T-helper 17 cell (primary cell): ENCODE measurements at places on chromosomes 1 and 21.

GRCh38 chr1:152165286-152166077 lies 6.5 kb upstream of the RPTN start:
- H3K27ac ChIP-seq = no peak overlapping the region
- peaks cover 58% of the 10 kb centered on the region for H3K27me3 ChIP-seq
- no peaks in the 10 kb centered on the region for H3K36me3 ChIP-seq
- DNase-seq = no peak
- no peak overlapping the region for H3K4me3 ChIP-seq
- H3K4me1 ChIP-seq = peaks cover 10% of the 10 kb centered on the region

DNA sequence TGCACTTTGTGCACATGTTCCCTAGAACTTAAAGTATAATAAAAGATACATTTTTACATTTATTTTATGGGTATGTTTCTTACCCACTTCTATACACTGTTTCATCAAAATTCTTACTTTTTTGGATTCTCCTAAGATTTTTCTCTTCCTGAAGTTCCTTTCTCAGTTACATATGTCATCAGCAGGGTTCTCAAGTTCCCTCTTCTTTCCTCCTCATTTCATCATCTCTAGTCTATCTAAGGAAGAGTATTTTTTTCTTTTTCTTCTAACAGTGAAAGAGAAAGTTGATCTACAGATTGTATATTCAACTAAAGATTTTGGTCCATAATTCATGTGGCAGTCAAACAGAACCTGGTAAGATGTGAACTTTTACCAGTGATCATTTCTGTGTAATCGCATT lies 41.2 kb upstream of the CYYR1 start:
- peaks cover 21% of the 10 kb centered on the region for H3K27me3 ChIP-seq
- no peaks in the 10 kb centered on the region for H3K36me3 ChIP-seq
- no peak for DNase-seq
- no peak overlapping the region for H3K4me3 ChIP-seq
- H3K27ac ChIP-seq = no peak overlapping the region
- H3K4me1 ChIP-seq = no peaks in the 10 kb centered on the region

GRCh38 chr21:14995695-14996490 lies 68.9 kb downstream of the NRIP1 start:
- H3K36me3 ChIP-seq = no peaks in the 10 kb centered on the region
- no peak overlapping the region for H3K4me3 ChIP-seq

- H3K36me3 ChIP-seq = peaks cover 15% of the 10 kb centered on the region
- peaks cover 11% of the 10 kb centered on the region for H3K4me1 ChIP-seq
- H3K4me3 ChIP-seq = no peak overlapping the region
Measured at GRCh38 chr1:209729436-209729835, 24.8 kb downstream of the HSD11B1 start.

- DNase-seq = no peak
- no peak overlapping the region for H3K27ac ChIP-seq
- H3K27me3 ChIP-seq = no peaks in the 10 kb centered on the region
- no peak overlapping the region for H3K4me3 ChIP-seq
Measured at GRCh38 chr1:234781241-234782065, 171.5 kb upstream of the IRF2BP2 start.

- DNase-seq = no peak
- peaks cover 17% of the 10 kb centered on the region for H3K27me3 ChIP-seq
- H3K4me1 ChIP-seq = no peaks in the 10 kb centered on the region
- H3K4me3 ChIP-seq = no peak overlapping the region
Measured at GRCh38 chr1:78586572-78586971, 33.7 kb upstream of the IFI44L start.

DNA sequence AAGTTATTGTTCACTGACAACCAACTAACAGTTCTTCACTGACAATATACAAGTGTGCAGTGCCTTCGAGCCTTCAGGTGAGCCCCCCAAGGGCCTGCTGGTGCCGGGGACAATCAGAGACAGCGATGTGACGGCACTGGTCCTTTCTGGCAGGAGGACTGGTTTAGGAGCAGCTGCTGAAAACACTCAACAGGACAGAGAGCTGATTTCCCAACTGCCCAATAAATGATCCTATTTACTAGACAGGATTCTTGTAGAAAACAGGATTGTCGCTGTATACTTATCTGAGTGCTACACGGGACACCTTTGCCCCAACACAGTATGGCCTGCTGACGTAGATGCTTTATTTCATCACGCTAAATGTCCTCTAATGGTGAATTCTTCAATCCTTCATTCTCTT lies 65.4 kb downstream of the TP53BP2 start:
- no peaks in the 10 kb centered on the region for H3K27me3 ChIP-seq
- peaks cover 15% of the 10 kb centered on the region for H3K36me3 ChIP-seq
- H3K4me1 ChIP-seq = peaks cover 24% of the 10 kb centered on the region
- H3K27ac ChIP-seq = peak overlapping the region; percentile 65

GRCh38 chr1:215156232-215156631 lies 73.7 kb downstream of the KCNK2 start:
- DNase-seq = no peak
- no peaks in the 10 kb centered on the region for H3K27me3 ChIP-seq
- no peak overlapping the region for H3K4me3 ChIP-seq
- H3K36me3 ChIP-seq = no peaks in the 10 kb centered on the region

DNA sequence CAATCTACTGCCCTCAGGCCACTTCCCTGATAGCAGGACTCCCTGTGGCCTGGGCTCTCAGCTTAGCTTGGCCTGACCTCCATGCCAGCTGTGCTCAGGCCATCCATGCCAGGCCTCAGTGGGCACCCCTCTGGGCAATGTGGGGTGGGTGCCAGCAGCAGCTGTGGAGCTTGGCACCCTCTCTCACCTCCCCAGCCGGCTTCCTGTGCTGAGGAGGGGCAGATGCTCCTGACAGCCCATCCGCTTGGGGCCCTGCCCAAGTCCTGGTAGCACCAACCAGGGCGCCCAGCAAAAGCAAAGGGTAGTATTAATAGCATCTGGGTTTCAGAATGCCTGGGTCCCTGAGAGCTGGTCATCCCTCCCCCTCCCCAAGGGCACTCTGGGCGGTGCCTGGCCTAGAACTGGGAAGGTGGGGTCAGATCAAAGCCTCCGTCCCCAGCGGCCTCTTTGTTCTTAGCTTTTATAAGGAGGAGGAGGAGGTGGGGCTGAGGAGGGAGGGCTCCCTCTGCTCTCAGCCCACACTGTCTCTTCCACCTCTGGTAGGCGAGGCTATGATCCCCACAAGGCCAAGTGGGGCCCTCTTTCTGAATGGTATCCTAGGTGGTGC lies 6.1 kb downstream of the EFNA4 start:
- peaks cover 7% of the 10 kb centered on the region for H3K36me3 ChIP-seq
- peaks cover 37% of the 10 kb centered on the region for H3K4me1 ChIP-seq
- H3K4me3 ChIP-seq = no peak overlapping the region
- H3K27ac ChIP-seq = no peak overlapping the region

GRCh38 chr1:5649795-5650194 lies 342.4 kb downstream of the NPHP4 start:
- H3K36me3 ChIP-seq = peaks cover 3% of the 10 kb centered on the region
- H3K4me1 ChIP-seq = peaks cover 3% of the 10 kb centered on the region
- H3K27me3 ChIP-seq = peaks cover 21% of the 10 kb centered on the region
- no peak for DNase-seq

GRCh38 chr1:228045405-228045804 lies 37.1 kb upstream of the ARF1 start:
- H3K4me3 ChIP-seq = no peak overlapping the region
- H3K27ac ChIP-seq = no peak overlapping the region
- H3K36me3 ChIP-seq = no peaks in the 10 kb centered on the region
- DNase-seq = no peak
- H3K27me3 ChIP-seq = peaks cover 9% of the 10 kb centered on the region
- no peaks in the 10 kb centered on the region for H3K4me1 ChIP-seq

GRCh38 chr1:30063621-30064280 lies 659.6 kb downstream of the MATN1 start:
- no peak overlapping the region for H3K27ac ChIP-seq
- H3K4me1 ChIP-seq = peaks cover 4% of the 10 kb centered on the region
- peaks cover 7% of the 10 kb centered on the region for H3K27me3 ChIP-seq

GRCh38 chr1:238589843-238590435 lies 699.2 kb upstream of the ZP4 start:
- H3K4me3 ChIP-seq = no peak overlapping the region
- H3K36me3 ChIP-seq = no peaks in the 10 kb centered on the region
- H3K27ac ChIP-seq = no peak overlapping the region
- H3K27me3 ChIP-seq = no peaks in the 10 kb centered on the region

GRCh38 chr21:44347911-44348451 lies 5.4 kb upstream of the TRPM2 start:
- no peaks in the 10 kb centered on the region for H3K27me3 ChIP-seq
- no peaks in the 10 kb centered on the region for H3K36me3 ChIP-seq
- no peak overlapping the region for H3K4me3 ChIP-seq
- H3K4me1 ChIP-seq = peaks cover 8% of the 10 kb centered on the region
- DNase-seq = no peak
- H3K27ac ChIP-seq = no peak overlapping the region

DNA sequence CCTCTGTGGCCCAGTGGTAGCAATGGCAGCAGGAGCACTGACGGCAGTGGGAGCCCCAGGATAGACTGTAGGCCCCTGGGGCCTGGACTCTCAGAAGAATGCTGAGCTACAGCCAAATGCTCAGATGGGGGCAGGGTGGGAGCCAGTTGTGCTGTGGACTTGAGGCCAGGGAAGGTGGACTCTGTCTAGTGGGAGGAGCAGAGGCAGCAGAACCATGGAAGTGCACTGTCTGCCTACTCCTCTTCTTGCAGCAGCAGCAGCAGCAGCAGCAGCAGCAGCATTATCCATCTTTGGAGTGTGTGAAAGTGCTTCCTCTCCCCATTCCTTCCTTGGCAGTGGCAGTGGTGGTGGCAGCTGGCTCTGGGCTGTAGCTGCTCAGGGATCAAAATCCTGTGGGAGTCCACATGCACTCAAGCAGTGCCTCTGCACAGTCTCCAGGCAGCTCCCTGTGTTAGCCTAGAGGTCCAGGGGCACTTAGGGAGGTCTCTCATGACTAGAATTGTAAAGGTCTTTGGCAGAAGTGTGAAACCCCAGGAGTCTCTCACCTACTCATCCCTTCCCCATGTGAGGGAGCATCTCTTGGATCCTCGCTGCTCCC lies 917.9 kb upstream of the B3GALT2 start:
- H3K4me1 ChIP-seq = peaks cover 3% of the 10 kb centered on the region
- H3K27ac ChIP-seq = no peak overlapping the region
- no peak overlapping the region for H3K4me3 ChIP-seq
- peaks cover 3% of the 10 kb centered on the region for H3K36me3 ChIP-seq

GRCh38 chr21:38679534-38679933 lies 126.2 kb upstream of the ETS2 start:
- no peak overlapping the region for H3K27ac ChIP-seq
- H3K27me3 ChIP-seq = peaks cover 48% of the 10 kb centered on the region
- peaks cover 3% of the 10 kb centered on the region for H3K36me3 ChIP-seq
- DNase-seq = no peak

GRCh38 chr21:26715116-26715515 lies 130.1 kb downstream of the ADAMTS1 start:
- H3K36me3 ChIP-seq = no peaks in the 10 kb centered on the region
- no peaks in the 10 kb centered on the region for H3K4me1 ChIP-seq
- H3K27ac ChIP-seq = no peak overlapping the region
- no peak overlapping the region for H3K4me3 ChIP-seq
- H3K27me3 ChIP-seq = peaks cover 28% of the 10 kb centered on the region

- peaks cover 16% of the 10 kb centered on the region for H3K27me3 ChIP-seq
- H3K4me3 ChIP-seq = no peak overlapping the region
- peaks cover 5% of the 10 kb centered on the region for H3K4me1 ChIP-seq
- H3K27ac ChIP-seq = no peak overlapping the region
- DNase-seq = no peak
- H3K36me3 ChIP-seq = no peaks in the 10 kb centered on the region
Measured at GRCh38 chr1:16189003-16189402, 23.4 kb downstream of the ARHGEF19 start.

GRCh38 chr1:41537788-41538351 lies 53.4 kb upstream of the EDN2 start:
- DNase-seq = no peak
- H3K27ac ChIP-seq = no peak overlapping the region
- peaks cover 3% of the 10 kb centered on the region for H3K36me3 ChIP-seq
- H3K4me3 ChIP-seq = no peak overlapping the region
- H3K4me1 ChIP-seq = peaks cover 28% of the 10 kb centered on the region
